Activated T-helper 1 cell treated with Interleukin-2 at 50 U/mL for 16 hours (primary cell): ENCODE measurements at places on chromosomes 11 and 22.
A peak's percentile ranks its signal among the peaks of the same experiment; 100 is the strongest.

- DNase-seq, result peak; percentile 7
Measured at GRCh38 chr22:16917144-16918003, 90.6 kb downstream of the GAB4 start.

GRCh38 chr22:23910496-23911190 is 16.5 kb downstream of the MIF start:
- DNase-seq, result no peak

- no peak for DNase-seq
Measured at GRCh38 chr11:86570020-86570419, 102.4 kb downstream of the ME3 start.

GRCh38 chr22:19766240-19766510 is 5.6 kb downstream of the TBX1 start:
- no peak for DNase-seq

DNA sequence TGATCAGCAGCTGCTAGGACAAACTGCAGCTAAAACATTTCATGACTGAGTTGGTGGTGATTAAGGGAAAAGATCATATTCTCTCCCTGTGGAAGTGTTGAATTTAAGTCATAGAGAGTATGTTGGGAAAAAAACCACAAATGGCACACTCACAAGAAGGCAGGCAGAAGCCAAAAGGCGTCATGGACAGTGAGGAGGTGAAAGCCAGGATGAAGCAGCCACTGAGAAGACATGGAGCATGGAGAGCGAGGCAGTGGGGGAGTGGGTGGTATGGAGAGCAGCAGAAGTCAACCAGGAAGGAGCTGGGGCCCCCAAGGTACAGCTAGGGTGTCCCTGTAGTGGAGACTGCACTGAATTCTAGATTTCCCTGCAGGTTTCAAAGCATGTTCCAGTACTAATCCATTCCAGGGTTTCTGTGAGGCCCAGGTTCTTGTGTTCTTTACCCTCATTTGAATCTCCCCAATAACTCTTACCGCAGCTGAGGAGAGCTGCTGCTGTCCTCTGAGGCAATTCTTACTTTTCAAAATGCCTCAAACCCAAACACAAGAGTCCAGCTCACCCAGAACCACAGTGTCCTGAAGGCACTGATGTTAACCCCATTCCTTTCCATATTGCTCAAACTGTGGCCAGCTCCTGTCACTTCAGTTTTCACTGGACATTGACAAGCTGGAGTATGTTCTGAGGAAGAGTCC is 191.8 kb upstream of the E2F8 start:
- no peak for DNase-seq

GRCh38 chr22:47370448-47371262 is 608.2 kb downstream of the TBC1D22A start:
- DNase-seq, result no peak

DNA sequence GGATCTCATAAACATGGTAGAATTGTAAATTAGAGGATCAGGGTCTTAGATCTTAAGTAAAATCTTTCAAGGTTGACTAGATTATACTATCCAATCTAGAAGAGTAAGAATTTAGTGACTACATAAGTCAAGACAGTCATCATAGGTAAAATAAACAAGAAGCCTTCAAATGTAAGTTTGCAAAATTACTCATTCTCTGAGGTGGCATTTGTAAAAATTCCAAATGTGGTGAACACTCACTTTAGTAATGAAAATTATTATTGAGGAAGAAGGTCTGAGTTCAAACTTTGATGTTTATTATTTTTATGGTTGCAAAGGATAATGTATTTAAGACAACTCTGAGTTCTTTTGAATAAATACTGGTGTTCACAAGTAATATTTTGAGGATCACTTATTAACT is 4.6 kb downstream of the HYLS1 start:
- no peak for DNase-seq

GRCh38 chr11:121596195-121597155 is 143.7 kb upstream of the SORL1-AS1 start:
- no peak for DNase-seq
